ENCODE measurements at places on chromosomes 5 and 9.

GRCh38 chr5:147140558-147140957 is 94.3 kb upstream of the STK32A start:
- DNase-seq: no peak

- DNase-seq: no peak
Observed at GRCh38 chr9:90896231-90896630, 94.6 kb downstream of the SYK start.

GRCh38 chr9:17398350-17398749 is 180.5 kb upstream of the SH3GL2 start:
- no peak for DNase-seq

GRCh38 chr5:81422671-81423070 is 28.7 kb upstream of the ACOT12 start:
- peak; percentile 66 for DNase-seq

- DNase-seq: no peak
Observed at GRCh38 chr5:72799721-72800120, 16.7 kb upstream of the TNPO1 start.

GRCh38 chr9:32647671-32648070 is 12.2 kb upstream of the TAF1L start:
- DNase-seq: no peak

Measured in MCF 10A (cell line).